ENCODE measurements at places on chromosomes 11 and 22. TPM values are rescaled to one million over a fixed set of nuclear protein-coding genes. Genes with fewer than 3 reads are reported as not detected.

CYB5R2 gene
- 4.1 TPM for total RNA-seq

EFEMP2 gene
- 161 TPM for total RNA-seq

MAP4K2 gene
- 35.9 TPM for total RNA-seq

SCUBE1 gene
- 1.8 TPM for total RNA-seq

MS4A6E gene
- not detected for total RNA-seq

NAALADL1 gene
- 2.3 TPM for total RNA-seq

HPS4 gene
- total RNA-seq: 35.9 TPM

TIGD3 gene
- 2.9 TPM for total RNA-seq

APOL3 gene
- total RNA-seq: not detected

ROBO4 gene
- total RNA-seq: 2.4 TPM

OR8K3 gene
- not detected for total RNA-seq

BCO2 gene
- 24.1 TPM for total RNA-seq

EMID1 gene
- 42.5 TPM for total RNA-seq

SPDYC gene
- total RNA-seq: not detected

POU2AF1 gene
- total RNA-seq: not detected

UPK3A gene
- total RNA-seq: not detected

PDGFD gene
- total RNA-seq: 97.0 TPM

C11orf65 gene
- total RNA-seq: 1.6 TPM

GGTLC2 gene
- total RNA-seq: not detected

PLXNB2 gene
- total RNA-seq: 195 TPM

NNMT gene
- not detected for total RNA-seq

SOX6 gene
- total RNA-seq: 9.6 TPM

OR5A1 gene
- total RNA-seq: not detected

ARHGAP42 gene
- total RNA-seq: 135 TPM

ZNF280B gene
- 0.86 TPM for total RNA-seq

CRYBB3 gene
- total RNA-seq: not detected

CABP4 gene
- not detected for total RNA-seq

FREY1 gene
- 2.7 TPM for total RNA-seq

RBMXL2 gene
- total RNA-seq: 0.54 TPM

MB gene
- 952 TPM for total RNA-seq

WBP2NL gene
- not detected for total RNA-seq

EIF1AD gene
- 28.6 TPM for total RNA-seq

OR8G1 gene
- total RNA-seq: not detected

CCDC15 gene
- total RNA-seq: 2.2 TPM

Measured in cardiac muscle cell (in vitro differentiated cells and primary cell).